Foreskin fibroblast (primary cell): ENCODE measurements at places on chromosomes 16 and 17.
A peak's percentile ranks its signal among the peaks of the same experiment; 100 is the strongest.

GRCh38 chr17:71935341-71935740 is 185.5 kb upstream of the SOX9 start:
- DNase-seq, result no peak

- no peak for DNase-seq
Measured at GRCh38 chr17:49598918-49599317, 23.2 kb downstream of the NXPH3 start.

- DNase-seq, result peak; percentile 70
Measured at GRCh38 chr16:87056083-87056482, 261.1 kb downstream of the C16orf95 start.

DNA sequence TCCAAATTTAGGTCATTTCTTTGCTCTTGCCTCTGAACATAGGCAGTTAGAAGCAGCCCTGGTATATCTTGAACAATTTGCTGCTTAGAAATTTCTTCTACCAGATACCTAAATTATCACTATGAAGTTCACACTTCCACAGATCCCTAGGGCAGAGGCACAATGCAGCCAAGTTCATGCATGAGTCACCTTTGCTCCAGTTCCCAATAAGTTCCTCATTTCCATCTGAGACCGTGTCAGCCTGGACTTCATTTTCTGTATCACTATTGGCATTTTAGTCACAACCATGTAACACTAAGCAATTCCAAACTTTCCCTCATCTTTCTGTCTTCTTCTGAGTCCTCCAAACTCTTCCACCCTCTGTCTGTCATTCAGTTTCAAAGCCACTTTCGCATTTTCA is 45.0 kb downstream of the KCNJ16 start:
- peak; percentile 51 for DNase-seq

GRCh38 chr16:73047536-73048291 is at the start of gene ZFHX3:
Gene ZFHX3 (minus strand): TSS chr16:73048128. CDS start chr16:72960145, 87,983 bp downstream.
- DNase-seq, result peak; percentile 55

DNA sequence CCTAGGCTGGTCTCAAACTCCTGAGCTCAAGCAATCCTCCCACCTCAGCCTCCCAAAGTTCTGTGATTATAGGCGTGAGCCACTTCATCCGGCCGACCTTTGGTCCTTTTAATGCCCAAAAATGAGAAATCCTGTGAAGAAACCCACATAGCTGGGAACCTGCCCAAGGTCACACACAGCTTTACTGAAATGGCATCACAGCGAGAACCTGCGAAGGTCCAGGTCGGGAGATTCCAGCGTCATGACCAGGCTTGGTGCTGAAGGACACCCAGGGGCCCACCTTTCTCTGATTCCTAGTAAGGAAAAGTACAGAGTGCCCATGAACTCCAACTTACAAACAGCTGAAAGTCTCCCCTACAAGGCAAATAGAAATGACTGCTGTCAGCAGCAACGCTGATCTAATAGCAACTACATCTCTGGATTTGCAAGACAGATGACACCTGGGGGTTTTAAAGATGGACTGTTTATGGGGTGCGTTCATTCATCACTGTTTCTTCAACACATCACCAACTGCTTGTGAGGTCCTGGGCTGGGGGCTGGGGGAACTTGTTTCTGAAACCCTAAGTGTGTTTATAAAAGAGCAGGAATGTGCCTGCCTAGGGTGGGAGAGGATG is 24.5 kb upstream of the DNAH17 start:
- DNase-seq, result no peak

- DNase-seq, result no peak
Measured at GRCh38 chr17:17053446-17054379, 11.5 kb downstream of the MPRIP start.

DNA sequence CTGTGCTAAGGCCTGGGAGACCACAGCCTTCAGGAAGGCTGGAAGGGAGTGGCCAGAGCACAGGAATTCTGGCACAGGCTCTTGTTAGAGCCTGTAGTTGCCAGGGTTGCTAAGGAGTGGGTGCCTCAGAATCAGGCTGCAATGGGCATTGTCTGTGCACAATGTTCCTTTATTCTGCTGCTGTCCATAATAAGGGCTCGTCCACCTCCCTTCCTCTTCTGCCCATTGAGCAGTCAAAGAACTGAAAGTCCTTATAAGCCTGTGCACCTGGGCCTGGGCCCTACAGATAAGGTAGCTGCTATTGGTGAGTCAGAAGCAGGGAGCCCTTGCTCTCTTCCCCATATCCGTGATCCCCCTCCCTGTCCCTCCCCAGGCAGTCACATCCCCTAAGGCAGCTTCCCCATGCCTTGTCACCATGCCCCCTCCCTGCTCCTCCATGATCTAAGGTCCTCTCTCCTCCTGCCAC is 5.4 kb upstream of the CNGB1 start:
- DNase-seq, result no peak

GRCh38 chr17:55690105-55690508 is 32.6 kb downstream of the TMEM100 start:
- peak; percentile 72 for DNase-seq

- DNase-seq, result no peak
Measured at GRCh38 chr17:38606646-38607611, 1.2 kb upstream of the SRCIN1 start.

DNA sequence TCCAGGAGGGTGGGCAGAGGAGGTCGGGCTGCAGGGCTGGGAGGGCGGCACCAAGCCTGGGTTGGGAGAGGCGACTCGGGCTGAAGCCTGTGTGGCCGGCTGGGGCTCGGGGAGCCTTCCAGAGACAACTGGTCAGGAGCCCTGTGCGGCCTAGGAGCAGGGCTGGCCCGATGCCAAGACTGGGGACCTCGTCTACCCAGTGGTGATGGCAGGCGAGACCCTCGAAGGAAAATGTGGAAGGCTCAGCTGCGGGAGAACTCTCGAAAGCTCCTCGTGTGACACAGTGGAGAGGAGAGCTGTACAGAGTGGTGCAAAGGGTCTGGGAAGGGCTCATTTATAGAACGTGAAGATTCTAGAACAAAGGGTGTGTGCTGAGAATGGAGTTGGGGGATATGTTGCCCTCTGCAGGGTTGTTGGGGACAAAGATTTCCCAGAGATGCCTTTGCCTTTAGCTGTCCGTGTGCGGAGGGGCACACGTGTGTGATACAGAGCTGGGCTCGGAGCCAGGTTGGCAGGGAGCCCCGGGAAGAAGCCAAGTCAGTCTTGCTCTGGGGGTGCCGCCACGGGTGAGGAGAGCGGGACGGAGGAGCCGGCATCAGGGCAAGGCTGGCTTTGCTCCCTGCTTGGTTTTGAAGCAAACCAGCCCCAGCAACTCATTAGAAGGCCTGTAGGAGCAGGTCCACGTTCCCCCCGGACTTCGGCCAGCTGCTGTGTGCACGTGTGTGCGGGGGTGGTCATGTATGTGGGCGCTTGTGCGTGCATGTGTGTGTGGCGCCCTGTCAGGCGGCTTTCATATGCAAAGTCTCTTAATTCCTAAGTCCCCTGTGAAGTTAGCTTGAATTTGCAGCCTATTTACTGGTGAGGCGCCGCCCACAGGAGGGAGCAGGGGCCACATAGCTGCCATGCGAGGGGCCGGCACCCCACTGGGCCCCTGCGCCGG is 132.4 kb upstream of the CHMP6 start:
- DNase-seq, result peak; percentile 99

DNA sequence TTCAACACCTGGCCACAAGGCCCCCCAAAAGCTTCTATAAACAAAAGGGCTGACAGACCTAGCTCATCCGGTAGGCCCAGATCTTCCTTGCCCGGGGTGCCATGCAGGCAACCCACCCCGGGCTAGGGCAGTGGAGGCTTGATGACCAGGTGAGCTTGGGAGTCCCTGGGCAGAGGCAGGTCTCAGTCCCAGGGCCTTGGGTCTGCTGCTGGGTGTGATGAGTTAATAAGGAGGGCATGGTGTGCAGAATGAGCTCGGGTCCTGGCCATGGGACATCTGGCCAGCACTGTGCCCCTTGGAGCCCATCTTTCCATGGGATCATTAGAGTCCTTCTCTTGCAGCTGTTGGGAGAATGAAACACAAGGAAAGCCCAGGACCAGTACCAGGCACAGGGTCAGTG is 20.2 kb upstream of the MPRIP start:
- no peak for DNase-seq

- DNase-seq, result no peak
Measured at GRCh38 chr17:49842371-49842770, 5.5 kb downstream of the TAC4 start.

DNA sequence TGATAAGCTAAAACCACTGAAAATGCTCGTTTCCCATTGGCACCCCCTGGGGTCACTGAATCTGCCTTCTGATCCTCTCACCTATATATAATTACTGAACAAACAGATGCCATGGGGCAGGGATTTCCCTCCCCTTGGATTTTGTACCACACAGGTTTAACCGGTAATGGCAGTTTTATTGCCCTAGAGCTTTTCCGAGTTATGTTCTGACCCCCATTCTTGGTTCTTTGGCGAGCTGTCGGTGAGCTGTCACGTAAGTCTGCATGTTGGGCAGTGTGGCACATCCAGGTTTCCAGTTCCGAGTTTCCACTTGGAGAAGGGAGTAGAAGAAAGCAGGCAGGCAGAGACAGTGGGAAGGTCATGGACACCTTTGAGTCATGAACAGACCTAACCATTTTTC is 7.1 kb downstream of the TMEM97 start:
- DNase-seq, result no peak

- DNase-seq, result peak; percentile 38
Measured at GRCh38 chr16:19168371-19169081, 486 bp downstream of the SYT17 start.

DNA sequence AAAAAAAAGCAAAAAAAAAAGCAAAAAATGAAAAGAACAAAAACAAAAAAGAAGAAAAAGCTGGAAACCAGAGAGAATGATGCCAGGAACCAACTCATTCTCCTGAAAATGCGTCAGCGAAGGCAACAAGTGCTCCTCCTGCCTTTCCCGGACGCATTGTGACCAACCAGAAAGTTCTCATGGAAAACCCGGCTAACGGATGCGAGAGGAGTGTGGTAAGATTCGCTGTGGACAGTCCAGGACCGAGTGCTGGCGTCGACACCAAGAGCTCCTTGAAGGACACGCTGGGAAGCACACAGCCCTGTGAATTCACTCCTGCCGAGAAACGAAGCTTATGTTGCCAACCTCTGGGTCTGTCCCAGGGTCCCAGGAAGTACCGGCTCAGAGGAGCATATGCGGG is 43.4 kb downstream of the METRNL start:
- no peak for DNase-seq

- DNase-seq, result no peak
Measured at GRCh38 chr17:82301916-82302567, 15.4 kb downstream of the CD7 start.

DNA sequence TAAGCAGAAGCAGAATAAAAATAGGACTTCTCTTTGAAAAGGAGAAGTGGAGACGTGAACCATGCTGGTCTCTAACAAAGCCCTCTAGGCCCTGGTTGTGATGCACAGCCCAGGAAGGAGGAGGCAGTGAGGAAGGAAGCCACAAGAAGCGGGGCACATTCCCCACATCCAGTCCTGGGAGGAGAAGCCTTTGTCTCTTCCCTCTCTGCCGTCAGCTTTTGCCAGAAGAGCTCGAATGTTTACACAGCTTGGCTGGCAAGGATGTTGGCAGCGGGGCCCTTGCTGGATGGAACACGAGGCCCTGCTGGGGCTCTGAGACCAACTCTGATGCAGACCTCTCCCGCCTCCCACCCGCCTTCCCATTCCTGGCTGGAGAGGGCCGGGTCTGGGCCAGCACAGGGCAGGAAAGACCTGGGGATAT is 91.3 kb downstream of the MAF start:
- DNase-seq, result no peak

DNA sequence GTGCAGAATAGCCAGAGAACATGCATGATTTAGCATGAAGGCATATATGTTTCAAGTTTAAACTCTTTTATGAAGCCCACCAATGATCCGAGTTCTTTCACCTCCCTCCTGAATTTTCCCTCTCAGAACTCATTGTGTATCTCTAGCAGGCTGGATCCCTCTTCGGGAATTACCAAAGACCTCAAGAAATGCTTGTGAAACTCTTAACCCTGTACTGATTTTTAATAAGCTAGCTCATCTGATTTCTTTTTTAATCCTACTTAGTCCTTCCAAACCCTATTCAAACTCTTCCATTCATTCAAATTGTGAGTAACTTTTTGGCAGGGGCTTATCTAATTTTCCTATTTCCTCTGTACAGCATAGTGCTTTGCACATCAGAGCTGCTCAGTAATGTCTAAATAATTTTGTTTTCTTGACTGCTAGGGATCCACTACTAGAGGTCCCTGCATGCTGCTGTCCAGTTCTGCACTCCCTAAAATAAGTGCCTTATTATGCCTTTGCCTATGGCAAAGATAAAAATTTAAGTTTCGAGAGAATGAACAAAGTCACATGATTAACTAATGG is 723.8 kb downstream of the CDH11 start:
- no peak for DNase-seq

DNA sequence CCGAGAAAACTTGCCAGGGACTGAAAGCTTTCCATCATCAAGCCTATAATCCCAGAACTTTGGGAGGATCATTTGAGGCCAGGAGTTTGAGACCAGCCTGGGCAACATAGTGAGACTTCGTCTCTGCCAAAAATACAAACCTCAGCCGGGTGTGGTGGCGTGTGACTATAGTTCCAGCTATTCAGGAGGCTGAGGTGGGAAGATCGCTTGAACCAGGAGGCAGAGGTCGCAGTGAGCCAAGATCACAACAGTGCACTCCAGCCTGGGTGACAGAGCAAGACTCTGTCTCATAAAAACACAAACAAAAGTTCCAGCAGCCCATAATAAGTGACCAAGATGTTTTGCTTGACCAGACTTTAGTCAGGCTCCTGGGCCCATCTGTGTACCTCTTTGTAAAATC is 1.9 kb downstream of the MEAK7 start:
- peak; percentile 46 for DNase-seq

DNA sequence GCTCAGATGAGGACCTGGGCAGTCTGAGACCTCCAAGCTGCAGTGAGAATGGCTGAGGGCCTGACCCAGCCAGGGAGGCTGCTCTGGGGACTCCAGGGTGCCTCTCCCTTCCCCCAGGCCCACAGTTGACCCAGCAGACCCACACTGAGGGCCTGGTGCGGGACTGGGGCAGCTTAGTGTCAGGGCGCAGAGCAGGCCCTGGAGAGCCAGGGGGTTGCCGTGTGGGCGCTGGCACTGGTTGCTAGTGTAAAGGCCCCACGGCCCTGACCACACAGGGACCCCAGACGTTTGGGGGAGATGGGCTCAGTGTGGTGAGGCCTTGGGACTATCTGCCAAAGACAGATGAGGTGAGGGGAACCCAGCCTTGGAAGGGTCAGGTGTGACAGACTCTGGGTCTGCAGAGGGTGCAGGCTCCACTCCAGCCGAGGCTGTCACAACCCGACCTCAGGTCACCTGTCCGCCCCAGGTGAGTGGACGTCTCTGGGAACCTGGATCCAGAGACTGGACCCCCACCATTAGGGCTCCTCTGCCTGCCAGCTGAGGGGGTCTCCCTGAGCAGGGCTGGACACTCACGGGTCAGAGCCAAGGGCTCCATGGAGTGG is 50.8 kb upstream of the GNG13 start:
- no peak for DNase-seq

- no peak for DNase-seq
Measured at GRCh38 chr17:49882434-49882833, 34.6 kb upstream of the TAC4 start.
